ENCODE measurements at places on chromosomes 2 and 18.

DNA sequence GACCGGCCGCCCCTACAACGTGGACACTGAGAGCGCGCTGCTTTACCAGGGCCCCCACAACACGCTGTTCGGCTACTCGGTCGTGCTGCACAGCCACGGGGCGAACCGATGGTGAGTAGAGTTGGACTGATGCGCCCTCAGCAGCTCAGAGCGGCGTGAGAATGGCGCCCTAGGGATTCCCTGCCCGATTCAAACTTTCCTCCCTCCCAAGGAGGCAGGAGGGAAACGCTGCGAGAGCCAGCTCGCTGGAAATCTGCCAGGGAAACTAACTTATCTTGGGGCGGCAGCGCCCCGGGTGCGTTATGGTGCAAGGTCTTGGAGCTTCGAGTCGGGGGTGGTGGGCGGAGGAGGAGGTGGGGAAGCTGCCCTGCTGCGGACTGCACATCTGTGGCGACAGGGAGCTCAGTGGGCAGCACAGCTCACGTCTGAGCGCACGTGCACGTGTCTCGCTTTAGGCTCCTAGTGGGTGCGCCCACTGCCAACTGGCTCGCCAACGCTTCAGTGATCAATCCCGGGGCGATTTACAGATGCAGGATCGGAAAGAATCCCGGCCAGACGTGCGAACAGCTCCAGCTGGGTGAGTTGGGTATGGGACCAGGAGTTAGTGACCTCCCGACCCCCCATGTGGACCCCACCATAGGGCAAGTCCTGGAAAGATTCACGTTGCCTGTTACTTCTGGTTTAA is 697 bp downstream of the ITGA4 start:
- no peak for DNase-seq

DNA sequence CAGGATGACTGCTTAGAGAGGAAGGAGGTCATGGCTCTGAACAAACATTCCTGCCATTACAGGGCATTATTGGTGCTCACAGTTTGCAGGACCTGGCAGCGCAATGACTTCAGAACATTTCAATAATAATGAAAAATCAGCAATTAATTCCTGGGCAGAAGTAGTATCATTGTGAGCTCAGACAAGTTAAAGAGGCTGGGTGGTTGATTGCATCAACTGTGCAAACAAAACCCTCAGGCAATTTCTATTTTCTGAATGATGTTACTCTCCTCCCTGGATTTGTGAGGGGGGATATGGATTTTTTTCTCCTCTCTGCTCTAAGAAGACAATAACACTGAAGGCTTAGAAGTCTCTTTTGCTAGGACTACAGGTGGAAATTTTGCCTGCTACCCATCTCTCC is 168.1 kb upstream of the TACR1 start:
- DNase-seq, result no peak

DNA sequence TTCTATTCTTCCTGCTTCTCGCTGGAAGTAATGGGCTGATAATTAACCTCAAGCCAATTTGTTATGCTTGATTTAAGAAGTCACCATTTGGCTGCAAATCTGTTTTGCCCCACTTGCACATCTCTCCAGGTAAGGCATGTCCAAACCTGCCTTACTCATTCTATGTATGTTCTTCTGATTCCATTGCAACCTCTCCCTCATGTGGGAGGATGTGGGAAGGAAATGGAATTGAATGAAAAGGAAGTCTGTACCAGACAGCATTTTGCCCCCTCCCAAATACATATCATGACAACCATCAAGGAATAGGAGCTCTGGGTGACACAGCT is 131.7 kb downstream of the NRP2 start:
- DNase-seq, result no peak

DNA sequence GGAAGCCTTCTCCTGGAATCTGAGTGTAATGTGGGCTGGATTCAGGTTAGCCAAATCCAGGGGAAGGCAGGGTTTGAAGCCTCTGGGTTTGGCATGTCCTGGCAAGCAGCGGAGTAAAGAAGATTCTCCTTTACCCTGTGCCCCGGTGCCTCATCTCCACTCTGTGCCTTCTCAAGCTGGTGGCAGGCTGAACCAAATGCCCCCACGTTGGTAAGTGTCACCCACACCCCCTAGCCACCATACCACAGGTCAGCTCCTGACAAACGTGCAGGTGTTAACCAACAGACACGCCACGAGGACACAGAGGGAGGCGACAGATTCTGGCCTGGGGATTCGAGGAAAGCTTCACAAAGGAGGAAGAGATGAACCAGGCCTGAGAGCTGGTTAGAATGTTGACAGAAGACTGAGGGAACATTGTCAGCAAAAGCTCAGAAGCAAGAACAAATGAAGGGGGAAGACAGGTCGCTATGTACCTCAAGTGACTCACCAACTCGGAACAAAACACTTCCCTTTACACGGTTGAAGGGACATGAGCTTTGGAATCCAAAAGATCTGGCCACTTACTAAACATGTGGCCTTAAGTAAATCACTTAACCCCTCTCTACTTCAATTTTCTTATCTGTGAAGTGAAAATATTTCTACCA is 85.2 kb upstream of the LCLAT1 start:
- DNase-seq, result no peak

- DNase-seq, result no peak
Observed at GRCh38 chr2:148599109-148599991, 45.2 kb upstream of the EPC2 start.

DNA sequence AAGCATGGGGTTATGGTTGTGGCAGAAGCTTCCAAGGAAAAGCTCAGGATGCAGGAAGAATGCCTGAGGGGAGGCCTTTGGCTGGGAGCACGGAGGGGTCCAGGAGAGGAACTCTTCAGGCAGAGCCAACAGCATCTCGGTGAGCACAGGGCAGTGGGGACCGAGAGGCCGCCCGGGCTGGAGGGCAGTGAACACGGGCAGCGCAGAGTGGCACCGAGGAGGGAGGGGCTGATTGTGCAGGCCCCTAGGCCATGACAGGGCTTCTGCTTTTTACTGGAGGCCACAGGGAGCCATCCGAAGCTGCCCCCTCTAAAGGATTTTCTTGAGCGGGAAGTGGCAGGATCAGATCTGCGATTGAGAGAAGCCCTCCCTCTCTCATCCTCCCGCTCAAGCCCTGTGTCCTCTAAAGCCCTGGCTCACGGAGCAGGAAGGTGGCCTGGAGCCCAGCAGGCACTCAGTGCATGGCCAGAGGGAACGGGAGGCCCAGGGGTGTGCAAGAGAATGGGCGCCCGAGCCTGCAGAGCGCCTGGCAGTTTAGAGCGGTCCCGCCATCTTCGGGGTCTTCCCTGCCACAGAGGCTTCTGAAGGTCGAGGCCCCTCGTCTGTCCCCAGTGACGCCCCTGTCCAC is 110.0 kb upstream of the STON1 start:
- no peak for DNase-seq

- peak; percentile 85 for DNase-seq
Observed at GRCh38 chr18:34709750-34710441, at the start of gene DTNA. Gene DTNA (plus strand): TSS chr18:34710298. CDS start chr18:34755977, 45,679 bp downstream.

DNA sequence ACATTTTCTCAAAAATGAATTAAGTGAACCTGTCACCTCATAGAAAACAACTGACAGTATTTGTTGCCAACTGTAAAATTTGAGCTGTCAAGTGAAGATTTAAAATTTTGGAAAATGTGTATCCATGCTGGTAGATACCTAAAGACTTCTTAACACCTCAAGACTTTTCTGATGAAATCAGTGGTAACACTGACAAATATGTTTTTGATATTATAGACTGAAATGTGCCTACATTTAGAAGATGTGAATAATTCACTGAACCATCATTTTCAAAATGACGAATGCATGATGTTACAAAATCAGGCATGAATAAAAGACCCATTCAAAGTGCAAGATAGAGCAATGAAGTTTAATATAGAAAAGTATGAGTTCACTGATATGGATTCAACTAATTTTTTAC is 51.5 kb upstream of the ASPRV1 start:
- DNase-seq, result no peak

GRCh38 chr2:238636269-238637073 is 209.7 kb downstream of the ASB1 start:
- DNase-seq, result peak; percentile 48

DNA sequence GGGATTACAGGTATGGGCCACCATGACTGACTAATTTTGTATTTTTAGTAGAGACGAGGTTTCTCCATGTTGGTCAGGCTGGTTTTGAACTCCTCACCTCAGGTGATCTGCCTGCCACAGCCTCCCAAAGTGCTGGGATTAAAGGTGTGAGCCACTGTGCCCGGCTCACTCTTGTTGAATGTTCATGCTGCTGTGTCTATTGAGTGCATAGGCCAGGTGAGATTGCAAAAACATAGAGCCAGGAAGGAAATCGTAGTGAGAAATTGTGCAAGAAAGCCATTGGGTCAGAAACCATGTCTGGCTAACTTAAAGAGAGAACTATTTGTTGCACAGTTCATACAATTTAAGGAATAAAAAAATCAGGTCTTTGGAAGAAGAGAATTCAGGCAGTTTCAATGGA is 45.5 kb upstream of the FZD5 start:
- DNase-seq, result no peak

- no peak for DNase-seq
Observed at GRCh38 chr2:63765117-63765516, 76.6 kb upstream of the UGP2 start.

DNA sequence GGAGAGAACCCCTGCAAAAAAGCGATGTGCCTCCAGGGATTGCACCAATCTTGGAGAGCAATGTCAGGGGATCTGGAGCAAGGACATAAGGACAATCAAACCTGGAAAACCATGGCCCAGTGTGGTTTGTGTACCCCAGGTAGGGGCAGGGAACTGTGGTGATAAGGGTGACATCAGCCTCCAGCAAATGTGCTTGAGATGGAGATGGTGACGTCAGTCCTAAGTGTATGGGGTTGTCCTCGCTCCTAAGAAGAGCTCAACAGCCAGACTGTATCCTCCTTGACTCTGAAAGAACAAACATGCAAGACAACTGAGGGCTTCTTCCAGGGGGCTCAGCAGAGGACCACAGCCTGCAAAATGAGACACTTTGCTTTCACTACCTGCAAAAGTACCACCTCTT is 71.4 kb downstream of the FTCDNL1 start:
- no peak for DNase-seq

DNA sequence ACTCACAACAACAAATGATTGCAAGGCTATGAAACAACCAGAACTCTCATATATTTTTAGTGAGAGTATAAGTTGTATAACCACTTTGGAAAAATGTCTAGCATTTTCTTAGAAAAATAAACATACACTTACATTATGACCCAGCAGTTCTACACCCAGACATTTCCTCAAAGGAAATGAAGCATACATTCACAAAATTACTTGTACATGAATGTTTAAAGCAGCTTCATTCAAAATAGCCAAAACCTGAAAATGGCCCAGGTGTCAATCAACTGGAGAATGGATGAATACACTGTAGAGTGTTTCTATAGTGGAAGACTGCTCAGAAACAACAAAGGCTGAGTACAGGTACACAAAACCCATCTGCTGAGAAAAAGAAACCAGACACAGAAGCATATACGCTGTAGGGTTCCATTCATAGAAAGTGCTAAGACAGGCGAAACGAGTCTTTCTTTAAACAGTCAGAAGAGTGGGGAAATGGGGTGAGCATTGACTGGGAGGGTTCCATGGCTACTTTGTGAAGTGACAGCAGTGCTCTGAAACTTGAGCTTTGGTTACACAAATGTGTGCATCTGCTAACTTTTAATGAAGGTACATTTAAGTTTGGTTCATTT is 799.0 kb downstream of the DCDC2C start:
- DNase-seq, result no peak

DNA sequence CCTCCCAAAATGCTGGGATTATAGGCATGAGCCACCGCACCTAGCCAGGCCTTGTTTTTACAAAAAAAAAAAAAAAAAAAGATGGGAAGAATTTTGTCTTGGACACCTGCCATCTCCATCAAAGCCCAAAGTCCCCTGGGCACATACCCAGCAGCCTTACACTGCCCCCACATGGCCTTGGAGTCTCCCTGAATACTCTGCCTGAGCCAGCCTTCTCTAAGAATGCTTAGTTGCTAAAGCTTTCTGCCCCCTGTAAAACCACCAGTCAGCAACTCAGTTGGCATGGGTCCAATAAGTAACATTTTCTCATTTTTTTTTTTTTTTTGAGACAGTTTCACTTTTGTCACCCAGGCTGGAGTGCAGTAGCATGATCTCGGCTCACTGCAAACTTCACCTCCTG is 40.6 kb downstream of the SPC25 start:
- no peak for DNase-seq

DNA sequence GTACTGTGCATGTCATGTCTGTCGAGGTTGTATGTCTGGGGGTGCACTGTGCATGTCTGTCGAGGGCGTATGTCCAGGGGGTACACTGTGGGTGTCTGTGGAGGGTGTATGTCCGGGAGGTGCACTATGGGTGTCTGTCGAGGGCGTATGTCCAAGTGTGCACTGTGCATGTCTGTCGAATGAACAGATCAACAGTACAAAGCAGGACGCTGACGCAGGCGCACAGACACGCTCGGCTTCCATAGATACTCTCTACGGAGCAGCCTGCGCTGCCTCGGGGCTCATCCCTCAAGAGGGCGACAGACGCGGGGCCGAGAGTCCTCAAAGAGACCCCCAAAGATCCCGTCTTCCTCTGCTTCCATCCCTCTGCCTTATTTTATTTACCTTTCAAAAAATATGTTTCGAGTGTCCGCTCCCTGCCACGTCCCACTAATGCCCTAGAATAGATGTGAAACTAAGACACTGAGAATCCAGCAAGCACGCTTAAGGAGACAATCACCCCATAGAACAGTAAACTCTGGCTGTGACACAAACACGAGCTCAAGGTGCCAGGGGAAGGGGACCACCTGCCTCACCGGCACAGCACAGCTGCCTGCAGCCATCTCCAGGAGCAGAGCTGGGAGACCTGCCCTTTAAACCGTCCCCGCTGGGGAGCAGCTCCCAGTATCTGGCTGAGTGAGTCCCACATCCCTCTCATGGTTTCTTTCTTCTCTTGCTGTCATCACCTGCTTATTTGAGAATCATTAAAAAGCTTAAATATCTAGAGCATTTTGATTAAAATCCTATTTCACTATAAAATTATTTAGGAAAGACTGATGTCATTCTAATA is 250.5 kb upstream of the MYT1L start:
- no peak for DNase-seq

DNA sequence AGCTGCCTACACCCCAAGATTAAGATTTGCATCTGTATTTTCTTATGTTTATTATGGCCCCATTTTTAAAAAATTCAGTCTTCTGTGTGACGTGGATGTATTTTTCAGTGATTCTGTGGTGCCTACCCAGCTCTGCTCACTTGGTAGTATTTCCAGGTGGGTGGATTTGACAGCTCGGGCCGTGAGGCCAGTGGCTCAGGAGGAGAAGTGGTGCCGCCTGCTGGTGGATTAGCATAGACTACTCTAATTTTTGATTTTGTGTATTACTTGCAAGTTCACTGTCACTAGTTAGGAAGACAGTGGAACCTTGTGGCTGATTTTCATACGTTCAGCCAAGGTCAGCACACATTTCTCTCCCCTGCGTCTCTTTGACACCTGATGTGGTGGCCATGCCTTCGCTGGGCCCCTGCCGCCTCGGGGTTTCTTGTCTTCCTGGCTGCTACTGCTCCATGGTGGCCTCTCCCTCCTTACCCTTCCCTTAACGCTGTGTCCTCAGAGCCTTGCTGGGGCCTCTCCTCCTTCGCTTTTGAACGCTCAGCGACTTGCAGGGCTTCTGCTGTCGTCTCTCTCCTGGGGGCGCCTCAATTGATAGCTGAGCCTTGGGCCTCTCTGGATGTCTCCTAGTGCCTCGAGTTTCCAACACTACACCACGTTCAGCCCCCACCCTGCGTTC is 89.4 kb downstream of the DGKD start:
- peak; percentile 65 for DNase-seq

GRCh38 chr2:54755641-54756326 is 32.3 kb downstream of the EML6 start:
- DNase-seq, result no peak
